Left hindlimb (tissue), 1 donor: ENCODE measurements at places on chromosomes 16 and 17.

- no peak for DNase-seq
Observed at GRCh38 chr16:9463461-9463860, 372.0 kb downstream of the HAPSTR1 start.

GRCh38 chr17:40558300-40558889 lies 6.9 kb downstream of the CCR7 start:
- DNase-seq = no peak

DNA sequence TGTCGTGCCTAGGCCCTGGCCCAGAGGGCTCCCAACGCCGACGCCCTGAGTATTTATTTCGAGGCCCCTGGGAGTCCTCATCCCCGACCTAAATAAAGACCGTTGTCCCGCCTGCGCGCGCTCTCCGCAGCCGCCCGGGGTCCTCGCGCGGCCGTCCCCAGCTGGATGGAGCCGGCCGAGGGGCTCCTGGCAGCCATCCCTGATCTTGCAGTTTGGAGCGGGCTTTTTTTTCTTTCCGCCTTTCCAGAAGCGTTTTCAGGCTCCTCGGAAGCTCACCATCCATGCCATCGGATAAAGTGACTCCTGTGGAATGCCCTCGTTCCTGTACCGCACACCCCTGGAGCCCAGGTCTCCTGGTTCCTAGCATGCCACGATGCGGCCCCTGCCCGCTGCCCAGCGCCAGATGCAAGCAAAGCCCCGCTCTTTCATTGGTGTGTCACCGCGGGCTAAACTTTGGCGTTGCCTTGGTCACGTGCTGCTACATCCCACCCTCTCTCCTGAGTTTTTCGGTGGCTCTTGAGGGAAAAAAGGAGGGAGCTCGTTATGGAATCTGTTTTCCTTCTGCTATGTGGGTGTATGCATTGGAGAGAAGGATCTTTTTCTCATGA lies 716 bp downstream of the TMEM94 start:
- DNase-seq = peak; percentile 77

DNA sequence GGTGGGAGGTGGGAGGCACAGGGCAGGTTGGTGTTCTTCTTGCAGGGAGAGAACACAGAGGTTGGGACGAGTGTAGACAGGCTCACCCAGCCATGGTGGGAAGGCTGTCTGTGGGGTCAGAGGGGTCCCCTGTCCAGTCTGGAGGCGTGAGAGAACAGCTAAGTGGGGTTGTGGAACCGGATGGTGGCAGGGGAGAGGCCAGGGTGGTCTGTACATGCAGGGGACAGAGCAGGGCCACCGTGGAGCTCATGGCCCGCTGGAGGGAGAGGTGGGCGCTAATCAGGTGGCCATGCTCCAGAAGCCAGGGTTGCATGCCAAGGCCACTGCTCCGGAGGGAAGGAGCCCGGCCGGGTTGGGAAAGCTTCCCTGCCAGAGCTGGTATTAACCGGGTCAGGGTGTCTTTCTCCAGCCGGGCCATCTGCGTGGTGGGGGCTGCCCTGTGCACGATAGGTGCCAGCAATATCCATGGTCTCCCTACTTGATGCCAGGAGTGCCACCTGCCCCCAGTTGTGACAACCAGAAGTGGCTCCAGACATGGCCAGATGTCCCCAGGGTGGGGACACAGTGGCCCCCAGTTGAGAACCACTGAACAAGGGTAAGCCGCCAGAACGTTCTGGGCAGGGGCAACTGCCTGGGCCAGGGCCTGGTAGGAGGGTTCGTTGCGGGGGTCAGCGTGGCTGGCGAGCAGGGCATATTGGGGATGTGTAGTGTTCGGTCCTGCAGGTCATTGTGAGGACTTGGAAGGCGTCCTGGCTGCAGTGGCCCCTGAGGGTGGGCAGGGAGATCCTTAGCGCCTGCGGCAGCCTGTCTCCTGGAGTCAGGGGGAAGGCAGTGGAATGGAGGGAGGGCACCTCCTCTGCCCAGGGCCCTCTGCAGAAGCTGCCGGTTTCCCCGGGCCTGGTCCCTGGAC lies 5.1 kb downstream of the SNN start:
- DNase-seq = no peak

GRCh38 chr17:39164675-39165143 lies 1.3 kb downstream of the ARL5C start:
- DNase-seq = peak; percentile 91

DNA sequence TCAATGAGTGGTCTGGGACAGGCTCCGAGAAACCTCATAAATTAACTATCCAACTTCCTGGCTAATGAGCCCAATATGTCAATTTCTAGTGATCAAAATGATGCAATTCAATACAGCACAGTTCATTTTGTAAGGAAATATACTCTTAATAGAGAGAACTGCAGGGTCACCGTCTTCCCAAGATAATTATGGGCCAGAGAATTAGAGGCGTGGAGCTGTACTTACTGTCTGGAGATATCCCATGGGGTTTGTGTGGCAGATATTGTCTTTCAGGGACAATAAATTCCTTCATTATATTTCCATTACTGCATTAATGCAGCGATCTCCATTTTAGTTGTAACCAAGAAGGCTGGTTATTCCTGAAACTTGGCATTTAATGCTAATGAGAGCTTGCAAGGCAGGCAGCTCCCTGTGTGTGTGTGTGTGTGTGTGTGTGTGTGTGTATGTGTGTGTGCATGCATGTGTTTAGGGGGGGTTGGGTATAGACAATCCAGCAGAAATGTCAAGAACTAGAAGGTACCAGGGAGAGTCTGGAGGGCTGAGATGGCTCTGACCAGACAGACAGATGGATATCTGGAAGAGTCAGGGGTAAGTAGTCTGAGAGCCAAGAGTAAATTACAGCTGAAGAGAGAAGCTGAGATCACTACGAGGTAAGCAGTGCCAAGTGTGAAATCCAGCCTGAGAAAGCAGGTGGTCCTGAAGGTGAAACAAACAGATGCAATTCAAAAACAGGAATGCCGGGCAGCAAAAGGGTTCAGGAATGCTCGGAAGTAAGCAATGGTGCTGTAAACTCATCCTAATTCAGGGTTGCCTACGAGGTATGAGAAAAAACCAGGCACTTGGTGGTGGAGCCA lies 393.0 kb downstream of the CA10 start:
- DNase-seq = no peak

DNA sequence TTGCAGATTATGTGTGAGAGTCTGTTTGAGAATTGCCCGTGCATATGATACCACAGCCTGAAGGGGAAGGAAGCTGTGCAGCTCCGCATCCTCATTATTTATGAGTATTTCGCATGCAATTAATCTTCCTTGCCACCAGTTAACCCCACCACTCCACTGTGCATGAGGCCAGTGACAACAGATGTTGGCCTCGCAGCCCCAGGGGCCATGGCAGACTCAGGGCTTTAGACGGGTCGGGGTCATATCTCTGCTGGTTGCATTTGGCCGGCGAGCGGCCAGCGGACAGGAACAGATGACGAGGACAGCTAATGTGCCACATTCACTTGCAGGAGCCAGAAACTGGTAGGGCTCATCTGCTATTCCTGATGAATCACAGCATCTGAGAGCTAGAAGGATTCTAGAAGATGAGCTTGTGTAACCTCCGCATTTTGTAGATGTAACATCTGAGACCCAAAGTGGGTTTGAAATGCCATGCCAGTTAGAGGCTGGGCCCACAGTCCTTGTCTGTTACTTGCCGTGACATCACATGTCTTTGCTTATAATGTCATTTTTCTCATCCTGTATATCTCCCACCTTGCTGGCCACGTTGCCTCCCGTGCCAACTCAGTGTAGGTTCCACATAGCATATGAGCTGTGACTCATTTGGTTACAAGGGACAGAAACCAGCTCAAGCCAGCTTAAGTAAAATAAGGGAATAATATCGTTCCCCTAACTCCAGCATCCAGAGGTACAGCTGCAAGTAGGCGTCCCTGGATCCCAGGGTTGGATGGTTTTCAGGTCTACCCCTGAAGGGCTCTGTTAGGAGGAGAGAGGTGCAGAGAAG lies 137.2 kb downstream of the SNX29 start:
- DNase-seq = no peak
